ENCODE measurements at places on chromosomes 2 and 18.

DNA sequence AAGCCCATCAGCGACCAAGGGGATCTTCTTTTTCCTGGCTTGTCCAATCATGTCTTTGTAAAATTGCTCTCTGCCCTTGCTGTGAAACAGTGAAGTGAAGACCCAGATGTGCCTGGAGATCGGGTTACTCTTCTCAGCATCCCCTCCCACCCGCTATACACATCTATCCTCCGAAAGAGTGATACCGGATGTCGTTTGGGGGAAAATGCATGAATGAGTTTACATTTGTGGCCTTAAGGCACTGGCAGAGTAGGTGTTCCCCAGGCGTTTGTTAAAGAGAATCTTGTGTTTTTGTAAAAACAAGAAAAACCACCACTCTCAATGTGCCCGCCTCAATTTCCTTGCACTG lies 528.3 kb downstream of the CMPK2 start:
- DNase-seq, result no peak

DNA sequence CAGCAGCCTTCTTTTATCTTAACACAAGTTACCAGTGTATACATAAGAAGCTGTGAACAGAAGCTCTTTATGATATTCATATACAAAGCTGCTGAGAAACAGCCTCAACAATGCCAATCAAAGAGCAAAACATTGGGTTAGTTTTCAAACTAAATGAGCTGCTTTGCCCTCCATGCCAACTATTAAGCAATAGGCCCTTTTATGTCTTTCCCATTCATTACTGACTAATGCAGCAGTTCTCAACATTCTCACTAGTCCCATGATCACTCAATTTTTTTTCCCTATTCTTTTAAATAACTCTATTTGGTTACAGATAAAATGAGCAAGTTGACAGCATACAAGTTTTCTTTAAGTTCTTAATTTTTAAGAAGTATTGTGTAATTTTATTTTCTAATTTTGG lies 57.9 kb upstream of the FRZB start:
- DNase-seq, result no peak

DNA sequence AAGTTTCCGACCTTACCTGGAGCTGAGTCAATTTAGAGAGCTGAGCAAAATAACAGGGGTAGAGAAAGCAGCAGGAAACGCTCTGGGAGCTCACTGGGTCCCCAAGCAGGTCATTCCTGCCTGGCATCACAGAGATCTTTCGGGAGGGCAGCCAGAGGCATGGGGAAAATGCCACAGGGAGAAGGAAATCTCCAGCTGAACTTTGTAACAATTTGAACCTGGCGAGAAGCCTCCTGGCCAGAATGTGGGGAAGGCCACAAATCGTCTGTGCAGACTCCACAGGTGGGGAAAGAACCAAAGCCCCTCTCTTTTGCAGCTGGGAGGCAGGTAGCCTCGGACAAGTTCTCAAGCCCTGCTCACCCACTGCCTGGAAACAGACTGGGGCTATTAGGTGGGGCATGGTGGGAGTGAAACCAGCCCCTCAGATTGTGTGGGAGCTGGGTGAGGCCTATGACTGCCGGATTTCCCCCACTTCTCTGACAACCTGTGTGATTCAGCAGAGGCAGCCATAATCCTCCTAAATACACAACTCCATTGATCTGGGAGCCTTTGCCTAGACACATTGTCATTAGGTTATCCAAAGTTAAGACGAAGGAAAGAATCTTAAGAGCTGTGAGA lies 53.9 kb downstream of the INO80D start:
- no peak for DNase-seq

- DNase-seq, result no peak
Observed at GRCh38 chr18:12497296-12497695, 89.6 kb downstream of the PRELID3A start.

GRCh38 chr18:11108947-11109346 lies 40.4 kb downstream of the PIEZO2 start:
- no peak for DNase-seq

DNA sequence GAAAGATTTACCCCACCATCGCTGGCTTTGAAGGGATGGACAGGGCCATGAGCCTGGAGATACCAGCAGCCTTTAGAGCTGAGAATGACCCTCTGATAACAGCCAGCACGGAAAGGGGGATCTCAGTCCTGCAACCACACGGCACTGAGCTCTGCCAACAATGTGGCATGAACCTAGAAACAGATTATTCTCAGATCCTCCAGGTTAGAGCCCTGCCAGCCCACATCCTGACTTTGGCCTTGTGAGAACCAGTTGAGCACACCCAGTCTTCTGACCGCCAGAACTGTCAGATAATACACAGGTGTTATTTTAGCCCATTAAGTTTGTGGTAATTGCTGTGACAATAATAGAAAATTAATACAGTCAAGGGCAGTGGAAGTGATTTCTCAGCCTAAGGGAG lies 9.4 kb upstream of the GNLY start:
- DNase-seq, result no peak

DNA sequence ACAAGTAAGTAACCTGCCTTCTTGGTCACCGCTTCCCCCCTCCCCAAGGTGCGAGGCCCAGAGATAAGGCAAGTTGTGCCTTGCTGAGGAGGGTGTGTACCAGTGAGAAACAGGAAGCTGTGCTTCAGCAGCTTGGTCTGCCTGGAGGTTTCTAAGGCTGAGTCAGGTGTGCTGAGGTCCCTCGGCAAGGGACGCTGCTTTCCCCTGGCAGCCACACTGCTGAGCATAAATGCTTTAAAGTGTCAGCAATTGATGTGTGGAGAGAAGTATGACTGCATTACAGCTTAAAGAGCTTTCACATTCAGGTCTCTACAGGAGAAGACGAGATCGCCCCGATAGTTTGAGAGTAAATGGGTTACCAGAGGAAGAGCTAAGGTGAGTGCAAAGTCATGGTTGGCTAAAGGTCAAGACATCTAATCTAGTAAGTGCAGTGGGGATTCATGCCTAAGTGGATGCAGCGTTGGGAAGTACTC lies 86.9 kb downstream of the LIMS1 start:
- peak; percentile 86 for DNase-seq

GRCh38 chr2:238383743-238384380 lies 42.9 kb upstream of the ASB1 start:
- DNase-seq, result no peak
